ENCODE measurements at places on chromosomes 12 and 14.

DNA sequence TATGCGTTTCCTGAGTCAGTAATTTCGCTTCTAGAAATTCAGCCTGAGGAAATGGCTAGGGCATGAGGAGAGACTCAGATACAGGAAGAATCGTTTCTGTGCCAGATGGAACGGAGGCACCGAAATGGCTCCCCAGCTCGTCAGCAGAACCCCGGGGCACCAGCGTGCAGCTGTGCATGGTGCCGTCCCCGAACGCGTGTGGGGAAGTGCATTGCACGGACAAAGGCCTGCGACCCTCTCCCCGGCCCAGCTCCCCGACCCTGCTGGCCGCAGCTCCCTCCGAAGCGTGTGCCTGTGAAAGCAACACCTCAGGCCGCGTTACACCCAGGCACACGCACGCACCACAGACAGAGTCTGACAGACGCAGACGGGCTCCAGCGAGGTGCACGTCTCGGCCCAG, 82.9 kb downstream of the NOC4L start:
- no peak for DNase-seq

DNA sequence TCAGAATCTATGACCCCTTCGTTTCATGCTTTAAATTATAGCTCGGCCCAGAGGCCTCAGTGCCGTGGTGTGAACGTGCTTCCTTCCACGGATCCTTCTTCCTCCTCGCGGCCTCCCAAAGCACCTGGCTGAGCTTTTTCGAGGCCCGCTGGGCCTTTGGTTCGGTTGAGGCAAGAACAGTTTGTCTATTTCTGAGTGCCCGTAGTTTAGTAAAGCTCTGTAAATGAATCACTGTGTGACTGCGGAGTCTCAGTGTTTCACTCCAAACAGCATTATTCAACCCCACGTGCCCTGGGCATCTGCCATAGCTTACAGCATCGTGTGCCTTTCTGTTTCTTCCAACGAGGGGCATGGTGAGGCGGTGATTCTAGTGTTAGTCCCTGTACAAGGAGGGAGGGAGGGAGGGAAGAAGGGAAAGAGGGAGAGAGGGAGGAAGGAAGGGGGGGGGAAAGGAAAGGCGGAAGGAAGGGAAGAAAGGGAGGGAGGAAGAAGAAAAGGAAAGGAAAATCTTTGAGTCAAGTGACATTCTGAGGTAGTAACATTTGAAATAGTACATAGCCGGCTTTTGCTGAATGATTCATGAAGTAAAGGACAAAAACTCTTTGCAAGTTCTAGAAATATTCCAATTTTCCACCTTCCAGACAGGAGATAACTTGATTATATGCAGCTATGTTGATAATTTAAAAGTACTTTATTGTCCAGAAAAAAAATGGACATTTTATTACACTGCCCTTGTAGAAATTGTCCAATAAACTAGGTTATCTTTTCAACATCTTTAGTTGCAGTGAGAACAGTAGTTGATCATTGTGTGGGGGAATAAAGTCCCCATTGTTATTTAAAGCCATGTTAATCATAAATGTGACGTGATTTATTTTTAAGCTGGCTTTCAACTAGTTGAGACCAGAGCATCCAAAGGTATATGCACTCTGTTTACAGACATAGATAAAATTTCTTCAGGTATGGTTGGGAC, 1.2 kb upstream of the TRIM9 start:
- DNase-seq = no peak

DNA sequence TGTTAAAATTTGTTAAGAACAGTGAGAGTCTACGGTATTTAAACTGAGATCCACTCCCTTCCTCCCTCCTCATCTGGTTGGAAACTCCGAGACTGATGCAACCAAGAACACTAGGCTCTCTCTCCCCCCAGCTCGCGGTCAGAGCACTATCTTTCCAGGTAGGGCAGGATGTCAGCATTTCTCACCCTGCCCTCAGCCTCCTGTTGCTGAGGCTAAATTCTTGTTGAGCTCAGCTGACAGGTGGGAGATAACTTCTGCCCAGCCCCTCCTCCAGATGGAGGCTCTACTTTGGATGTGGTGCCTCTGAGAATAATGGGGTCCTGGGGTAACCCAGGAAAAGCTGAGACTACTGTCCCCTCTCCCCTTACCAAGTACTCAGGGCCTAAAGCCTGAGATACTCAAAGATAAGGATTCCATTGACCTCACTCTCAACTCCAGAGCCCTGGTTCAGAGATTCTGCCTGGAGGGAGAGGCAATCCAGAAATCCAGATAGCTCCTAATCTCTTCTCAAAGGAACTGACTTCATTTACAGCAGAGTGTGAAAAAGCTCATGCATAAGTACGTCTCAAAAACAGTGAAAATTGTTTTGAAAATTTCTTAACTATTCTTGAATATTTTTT, 110.1 kb downstream of the EML5 start:
- no peak for DNase-seq

DNA sequence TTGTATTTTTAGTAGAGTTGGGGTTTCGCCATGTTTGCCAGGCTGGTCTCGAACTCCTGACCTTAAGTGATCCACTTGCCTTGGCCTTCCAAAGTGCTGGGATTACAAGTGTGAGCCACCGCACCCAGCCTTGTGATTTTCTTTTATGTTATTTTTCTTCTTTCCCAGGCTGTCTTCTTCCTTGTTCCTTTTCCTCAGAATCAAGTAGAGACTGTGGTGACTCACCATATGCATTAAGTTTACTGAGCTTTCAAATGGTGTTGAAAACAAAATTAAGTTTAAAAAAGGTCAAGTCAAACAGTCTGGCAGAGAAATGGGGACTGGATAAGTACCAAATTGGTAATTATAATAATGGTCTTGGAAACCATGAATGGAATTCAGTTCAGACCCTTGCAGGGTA, 5.7 kb downstream of the ARPC3 start:
- no peak for DNase-seq

DNA sequence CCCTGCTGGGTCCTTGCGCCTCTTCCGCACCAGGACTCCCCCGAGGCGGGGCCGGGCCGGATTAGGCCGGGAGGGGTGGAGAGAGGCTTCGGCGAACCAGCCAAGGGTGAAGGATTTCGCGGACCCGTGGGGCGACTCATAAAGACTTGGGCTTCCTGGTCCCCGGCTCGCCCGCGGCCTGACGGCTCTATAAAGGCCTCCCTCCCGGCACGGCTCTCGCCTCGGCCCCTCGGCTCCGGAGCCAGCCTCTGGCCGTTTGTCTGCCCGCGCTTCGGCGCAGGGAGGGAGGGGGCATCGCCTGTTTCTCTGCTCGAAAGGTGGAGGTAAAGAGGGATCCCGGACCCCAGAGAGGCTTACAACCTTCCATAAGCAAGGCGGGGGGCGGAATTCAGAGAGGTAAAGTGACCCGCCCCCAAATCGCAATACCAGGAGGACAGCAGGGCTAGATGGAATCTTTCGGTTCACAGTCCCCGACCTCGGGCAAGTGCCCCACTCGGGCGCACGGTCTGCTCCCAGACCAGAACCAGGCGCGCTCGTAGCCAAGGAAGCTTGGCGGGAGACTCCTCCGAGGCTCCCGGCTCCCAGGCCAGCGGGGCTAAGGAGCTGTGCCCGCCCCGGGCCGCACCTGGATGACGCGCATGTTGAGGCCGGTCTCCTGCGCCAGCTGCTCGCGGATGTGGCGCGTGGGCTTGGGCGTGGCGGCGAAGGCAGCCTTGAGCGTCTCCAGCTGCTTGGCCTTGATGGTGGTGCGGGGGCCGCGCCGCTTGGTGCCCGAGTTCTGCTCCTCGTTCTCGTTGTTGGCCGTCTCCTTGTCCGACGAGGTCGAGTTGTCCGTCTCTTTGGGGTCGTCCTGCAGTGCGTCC, 3.9 kb downstream of the LHX5 start:
- DNase-seq = peak; percentile 29

- DNase-seq = no peak
Measured at GRCh38 chr12:67433385-67434175, 164.4 kb downstream of the CAND1 start.

DNA sequence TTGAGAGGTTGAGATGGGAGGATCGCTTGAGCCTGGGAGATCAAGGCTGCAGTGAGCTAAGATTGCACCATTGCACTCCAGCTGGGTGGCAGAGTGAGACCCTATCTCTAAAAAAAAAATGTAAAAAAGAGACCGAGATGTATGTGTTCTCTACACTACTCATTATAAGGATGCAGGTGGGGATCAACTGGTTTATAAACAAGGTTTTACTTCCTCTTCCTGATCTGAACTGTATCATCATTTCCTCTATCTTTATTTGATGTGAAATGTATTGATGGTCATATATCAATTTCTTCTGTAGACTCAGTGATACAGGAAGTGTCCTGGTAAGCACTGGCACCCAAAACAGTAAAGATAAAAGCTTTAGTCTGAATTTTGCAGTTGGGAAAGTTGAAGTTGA, 20.1 kb upstream of the USP44 start:
- DNase-seq = no peak

- DNase-seq = no peak
Measured at GRCh38 chr14:33617154-33617553, 333.7 kb downstream of the EGLN3 start.

GRCh38 chr14:93925374-93925895, 1.7 kb upstream of the FAM181A start:
- DNase-seq = no peak

- no peak for DNase-seq
Measured at GRCh38 chr14:55399852-55400251, 11.8 kb downstream of the ATG14 start.

DNA sequence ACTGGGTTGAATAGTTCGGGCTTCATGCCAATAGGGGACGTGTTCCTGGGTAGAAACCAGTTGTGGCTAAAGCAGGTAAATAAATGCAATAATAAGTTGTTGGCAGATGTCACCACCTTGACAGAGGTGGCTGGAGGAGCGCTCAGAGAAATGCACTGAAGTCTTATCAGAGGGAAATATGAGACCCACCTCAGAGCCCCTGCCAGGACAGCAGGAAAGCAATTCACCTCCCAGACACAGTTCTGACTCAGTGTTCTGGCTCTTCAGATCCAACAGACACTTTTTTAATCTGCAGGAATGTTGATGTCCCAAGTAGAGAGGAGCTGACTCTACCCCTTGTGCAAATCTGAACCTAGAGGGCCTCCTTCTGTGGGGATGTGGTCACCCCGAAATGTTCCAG, 687.1 kb upstream of the FBXO33 start:
- DNase-seq = no peak

DNA sequence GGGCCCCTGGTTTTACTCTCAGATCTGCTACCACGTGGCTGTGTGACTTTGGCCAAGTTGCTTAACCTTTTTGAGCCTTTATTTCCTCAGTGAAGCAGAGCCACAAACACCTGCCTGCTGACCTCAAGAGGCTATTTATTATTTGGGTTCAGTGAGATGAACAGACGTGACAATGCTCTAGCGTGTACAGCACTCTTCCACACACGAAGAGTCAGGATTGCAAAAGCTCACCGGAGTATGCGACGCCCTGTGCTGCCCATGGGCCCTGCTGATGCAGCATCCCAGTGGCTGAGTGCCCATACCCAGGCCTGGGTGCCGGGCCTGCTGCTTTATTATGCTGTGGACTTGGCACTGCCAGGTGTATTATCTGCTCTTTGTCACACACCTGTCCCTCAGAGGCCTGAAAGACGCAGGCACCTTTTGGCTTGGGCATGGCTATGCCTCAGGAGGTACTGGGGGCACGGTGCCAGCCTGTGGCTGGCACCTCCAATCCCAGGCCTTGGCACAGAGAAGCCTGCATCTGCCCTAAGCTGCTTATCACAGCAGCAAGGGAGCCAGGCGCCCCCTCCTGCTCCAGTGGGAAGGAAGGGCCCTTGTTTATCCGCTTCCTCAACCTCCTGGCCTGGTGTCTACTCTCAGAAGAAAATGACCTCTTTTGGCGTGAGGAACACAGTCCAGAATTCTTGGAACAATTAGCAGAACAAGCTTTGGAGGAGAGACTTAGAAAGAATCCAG, 22.3 kb upstream of the TC2N start:
- no peak for DNase-seq

DNA sequence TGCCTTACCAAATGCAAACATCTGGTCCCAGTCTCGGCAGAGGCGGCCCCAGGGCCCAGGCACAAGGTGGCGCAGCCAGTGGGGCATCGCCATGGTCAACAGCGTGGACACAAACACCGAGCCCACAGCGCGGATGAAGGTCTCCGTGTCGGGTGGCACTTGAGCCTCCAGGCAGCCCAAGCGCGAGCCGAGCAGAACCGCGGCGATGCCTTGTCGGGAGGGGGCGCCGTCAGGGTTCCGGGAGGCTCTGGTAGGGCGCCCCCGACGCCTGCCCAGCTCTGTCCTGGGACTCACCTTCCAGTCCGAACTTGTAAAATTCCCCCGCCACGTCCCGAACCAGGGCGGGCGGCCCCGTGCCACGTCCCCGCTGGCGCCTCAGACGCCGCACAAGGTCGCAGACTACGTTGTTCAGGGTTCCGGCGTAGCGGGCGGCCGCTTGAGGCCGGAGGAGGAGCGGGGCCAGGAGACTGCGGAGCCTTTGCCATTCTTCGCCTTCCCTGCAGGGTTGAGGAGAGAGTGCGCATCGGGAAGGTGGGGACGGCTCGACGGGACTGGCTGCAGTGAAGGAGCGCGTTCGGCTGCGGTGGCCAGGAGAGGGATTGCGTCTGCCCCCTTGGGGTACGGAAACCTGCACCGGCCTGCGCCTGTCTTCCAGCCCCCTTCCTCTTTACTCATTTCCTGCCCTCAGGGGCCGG, 1.7 kb downstream of the CYP27B1 start:
- peak; percentile 34 for DNase-seq

DNA sequence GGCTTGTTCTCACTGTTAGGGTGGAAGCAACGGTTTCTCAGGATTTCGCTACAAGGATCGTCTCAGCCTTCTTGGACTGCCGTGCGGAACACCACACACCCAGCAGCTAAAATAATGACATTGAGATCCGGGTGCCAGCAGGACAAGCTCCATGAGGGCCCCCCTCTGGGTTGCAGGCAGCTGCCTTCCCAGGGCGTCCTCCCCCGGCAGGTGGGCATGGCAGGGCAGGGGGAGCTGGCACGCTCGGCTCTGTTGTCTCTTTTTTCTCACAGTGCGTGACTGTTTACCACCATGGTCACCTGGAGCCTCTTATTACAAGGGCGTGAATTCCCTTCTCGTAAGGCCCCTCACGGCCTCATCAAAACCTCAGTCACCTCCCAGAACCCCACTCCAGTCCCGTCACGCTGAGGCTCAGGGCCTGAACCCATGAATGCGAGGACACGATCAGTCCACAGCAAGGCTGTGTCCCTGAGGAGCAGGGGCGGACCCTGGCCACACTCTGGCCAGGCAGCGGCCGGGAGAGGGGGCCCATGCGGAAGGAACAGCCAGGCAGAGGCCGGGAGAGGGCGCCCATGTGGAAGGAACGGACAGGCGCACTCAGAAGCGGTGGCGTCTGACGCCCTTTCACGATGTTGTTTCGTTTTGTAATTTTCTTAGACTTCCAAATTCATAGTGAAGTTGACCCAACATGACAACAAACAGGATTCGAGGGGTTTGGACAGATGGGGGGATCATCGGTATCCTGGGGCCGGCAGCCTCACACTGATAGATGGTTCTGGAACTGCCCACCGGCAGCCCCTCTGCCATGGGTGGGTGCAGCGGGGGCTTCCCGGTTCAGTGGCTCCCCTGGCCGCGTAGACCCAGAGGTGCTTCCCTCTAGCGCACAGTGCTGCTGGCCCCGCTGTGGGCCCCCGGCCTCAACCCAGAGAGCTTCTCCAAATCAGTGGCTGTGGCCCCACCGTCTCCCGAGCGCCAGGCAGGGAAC, 10.0 kb downstream of the LRCOL1 start:
- DNase-seq = no peak

All from NCI-H2171 (cell line).